ENCODE measurements at places on chromosomes 5 and 9.
A peak's percentile ranks its signal among the peaks of the same experiment; 100 is the strongest.

- no peak for DNase-seq
Measured at GRCh38 chr9:93218671-93219420, 34.9 kb downstream of the WNK2 start.

- DNase-seq = no peak
Measured at GRCh38 chr5:6517510-6517909, 68.9 kb downstream of the UBE2QL1 start.

- DNase-seq = no peak
Measured at GRCh38 chr9:85452841-85453240, 288.9 kb downstream of the AGTPBP1 start.

DNA sequence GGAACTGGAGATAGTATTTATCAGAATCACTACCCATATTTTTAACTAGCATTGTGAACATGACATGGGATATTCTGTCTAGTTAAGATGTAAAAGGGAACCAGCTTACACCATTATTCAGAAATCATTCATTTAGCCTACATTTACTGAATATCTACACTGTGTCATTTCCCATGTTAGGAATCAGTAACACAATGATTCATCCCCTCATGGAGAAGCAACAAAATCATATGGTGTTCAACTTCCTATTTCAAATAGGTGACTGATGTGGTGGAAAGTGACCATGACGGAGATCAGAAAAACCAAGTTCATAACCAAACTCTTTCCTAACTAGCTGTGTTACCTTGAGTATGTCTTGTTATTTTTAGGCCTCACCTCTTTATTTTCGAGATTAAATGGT, 550.0 kb upstream of the TUSC1 start:
- DNase-seq = no peak

GRCh38 chr5:179166886-179167841, 107.0 kb downstream of the ZNF354C start:
- DNase-seq = peak; percentile 63

DNA sequence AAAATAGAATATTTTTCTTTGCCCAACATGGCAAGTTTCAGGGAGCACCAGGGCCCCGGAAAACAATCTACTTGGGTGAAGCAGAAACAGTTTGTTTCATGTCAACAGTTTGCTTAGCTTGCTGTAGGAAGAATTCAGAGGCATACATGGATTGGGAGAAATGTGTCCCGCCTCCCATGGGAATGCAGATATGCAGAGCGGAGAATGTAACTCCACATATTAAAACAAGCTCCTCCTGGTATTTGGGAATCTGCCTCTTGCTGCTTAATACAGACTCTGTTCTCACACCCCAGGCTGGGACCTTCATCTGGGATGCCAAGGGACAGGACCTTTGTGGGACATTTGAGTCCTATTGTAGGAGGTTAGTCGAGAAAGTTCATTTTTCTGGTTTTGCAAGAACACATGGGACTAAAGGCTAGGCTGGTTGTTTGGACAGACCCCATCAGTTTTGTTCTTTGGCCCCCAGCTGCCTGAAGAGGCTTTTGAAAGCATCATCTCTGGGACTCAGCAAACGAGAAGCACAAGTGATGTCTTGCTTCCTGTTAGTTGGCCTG, 220.5 kb upstream of the ADRA1B start:
- DNase-seq = peak; percentile 2

GRCh38 chr9:92402826-92403745, 1.3 kb downstream of the OGN start:
- no peak for DNase-seq

DNA sequence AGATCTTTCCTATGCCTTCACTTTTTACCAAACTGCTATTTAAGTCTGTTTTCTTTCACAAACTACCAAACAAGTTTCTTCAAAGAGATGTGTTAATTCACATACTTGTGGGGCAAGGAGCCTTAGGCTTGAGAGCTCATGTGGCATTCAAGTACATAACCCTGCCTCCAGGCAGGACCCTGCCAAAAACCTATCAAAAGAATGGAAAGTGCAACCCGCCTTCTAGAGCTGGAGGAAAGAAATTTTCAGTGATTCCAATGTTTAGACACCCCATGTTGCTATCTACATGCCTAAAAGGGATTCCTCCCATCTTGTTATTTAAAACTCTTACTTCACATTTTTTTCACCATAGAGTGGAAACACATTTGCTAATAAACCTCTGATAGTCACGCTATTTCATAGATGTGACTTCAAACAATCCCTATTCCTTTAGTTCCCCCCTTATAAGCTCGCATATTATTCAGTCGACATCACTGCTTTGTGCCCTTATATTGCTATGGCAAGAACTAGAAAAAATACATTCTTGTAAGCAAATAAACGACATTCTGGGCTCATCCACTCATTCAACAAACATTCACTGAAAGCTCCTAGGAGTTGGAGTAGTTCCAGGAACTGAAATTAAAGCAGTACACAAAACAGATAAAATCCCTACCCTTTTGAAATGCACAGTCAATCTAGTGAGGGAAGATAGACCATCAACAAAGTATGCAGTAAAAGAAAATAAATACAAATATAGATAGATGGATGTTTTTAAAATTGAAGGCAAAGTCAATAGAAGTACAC, 518.1 kb downstream of the ELAVL2 start:
- no peak for DNase-seq

DNA sequence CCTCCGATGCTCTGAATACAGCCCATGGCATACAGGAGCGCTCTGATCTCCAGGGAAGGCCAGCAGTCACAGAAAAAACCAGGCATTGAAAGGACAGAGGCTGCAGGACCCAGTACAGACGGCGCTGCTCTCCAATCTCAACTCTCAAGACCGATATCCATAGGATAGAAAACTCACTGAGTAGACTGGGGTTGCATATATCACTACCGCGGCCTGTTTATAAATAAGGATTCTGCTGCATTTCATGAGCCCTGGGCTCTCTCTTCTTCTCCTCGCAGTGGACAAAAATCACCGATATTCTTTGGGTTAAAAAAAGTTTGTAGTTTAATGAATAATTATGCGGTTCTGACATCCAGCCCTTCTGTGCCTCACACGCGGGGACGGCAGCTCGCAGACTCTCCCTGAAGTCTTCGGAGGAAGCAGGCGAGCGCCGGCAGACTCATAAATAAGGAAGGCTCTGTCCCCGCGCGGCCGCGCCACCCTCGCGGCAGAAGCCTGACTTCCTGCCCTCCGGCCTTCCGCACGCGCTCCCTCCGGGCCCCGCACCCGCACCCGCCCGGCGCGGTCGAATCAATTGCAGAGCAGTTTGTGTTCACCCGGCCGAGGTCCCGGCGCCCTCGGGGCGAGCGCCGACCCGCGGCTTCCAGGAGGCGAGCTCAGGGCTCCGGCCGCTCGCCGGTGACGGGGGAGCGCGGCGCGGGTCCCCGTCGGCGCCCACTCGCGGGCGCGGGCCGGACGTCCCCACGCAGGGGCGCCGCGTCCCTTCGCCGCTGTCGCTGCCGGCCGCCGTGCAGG, at the start of gene FAM78A:
TSS of gene FAM78A (minus strand) at position 417 of the 795 bp plus-strand sequence. CDS start at position 86, 331 bp downstream.
- DNase-seq = no peak

DNA sequence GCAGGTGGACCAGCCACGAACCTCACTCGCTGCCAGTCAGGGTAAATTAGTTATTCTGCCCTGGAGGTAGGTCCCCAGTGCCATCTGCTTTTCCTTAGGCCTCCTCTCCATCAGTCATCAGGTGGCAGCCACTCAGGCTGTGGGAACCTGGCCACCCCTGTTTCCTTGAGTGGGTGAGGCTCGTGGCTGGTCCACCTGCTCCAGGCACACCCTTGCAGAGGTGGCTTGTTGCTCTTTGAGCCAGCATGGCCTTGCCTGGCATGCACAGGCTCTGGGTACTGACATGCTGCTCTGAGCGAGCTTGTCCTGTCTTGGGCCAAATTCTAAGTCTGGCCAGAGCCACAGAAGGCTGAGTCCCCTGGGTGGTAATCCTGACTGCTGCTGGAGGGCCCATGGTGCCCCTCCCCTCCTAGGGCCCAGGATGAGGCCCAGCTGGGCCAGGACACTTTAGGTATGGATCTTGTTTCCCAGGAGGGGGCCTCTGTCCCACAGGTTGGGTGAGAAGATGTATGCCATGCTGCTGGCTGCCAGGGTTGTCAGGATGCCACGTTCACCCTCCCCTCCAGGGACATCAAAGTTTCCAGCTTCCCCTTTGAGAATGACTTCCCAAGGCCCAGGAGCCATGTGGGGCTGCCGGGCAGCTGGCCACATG, 17.0 kb upstream of the ZNF484 start:
- DNase-seq = no peak

DNA sequence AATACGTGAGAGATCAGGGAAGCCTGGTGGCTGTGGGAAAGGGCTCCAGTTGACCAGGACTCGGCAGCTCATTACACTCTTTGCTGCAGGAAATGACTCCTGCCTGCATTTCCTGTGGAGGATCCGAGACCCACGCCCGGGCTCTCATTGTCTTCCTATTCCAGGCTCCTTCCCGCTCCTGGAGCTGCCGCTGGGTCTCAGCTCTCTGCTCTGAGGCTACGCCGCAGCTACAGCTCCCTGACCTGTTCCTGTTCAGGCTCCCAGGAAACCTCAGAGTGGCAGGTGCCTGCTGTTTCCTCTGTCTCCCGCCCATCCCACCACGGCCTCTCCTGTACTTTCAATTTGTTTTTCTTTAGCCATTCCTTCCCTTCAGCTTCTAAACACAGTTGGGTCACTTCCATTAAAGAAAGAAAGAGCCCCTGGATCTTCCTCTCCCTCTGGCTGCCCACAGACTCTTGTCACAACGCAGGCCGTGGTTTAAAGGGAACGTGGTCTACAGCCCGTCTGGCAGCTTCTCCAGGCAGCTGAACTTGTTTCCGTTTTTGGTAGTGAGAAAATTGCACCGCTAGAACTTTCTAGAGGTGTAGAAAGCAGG, 71.5 kb downstream of the IL6ST start:
- DNase-seq = peak; percentile 46

DNA sequence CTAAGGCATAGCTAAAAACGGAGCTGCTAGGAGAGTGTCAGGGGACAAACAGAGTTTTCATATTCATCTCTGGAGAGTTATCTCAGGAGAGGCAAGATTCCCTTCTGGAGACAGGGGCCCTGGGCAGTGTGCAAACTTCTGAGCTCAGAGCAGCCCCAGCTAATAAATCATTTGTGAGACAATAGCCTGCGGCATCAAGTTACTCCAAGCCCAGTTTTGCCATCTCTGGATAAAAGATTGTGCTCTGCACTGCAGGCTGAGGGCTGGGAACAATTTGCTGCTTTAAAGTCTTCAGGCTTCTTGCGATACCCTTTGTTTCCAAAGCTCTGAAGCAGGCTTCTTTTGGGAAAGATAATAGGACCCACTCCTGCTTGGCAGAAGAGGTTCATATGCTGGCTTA, 164.3 kb upstream of the BRINP1 start:
- no peak for DNase-seq

GRCh38 chr9:72278959-72279358, 86.0 kb downstream of the ZFAND5 start:
- no peak for DNase-seq

DNA sequence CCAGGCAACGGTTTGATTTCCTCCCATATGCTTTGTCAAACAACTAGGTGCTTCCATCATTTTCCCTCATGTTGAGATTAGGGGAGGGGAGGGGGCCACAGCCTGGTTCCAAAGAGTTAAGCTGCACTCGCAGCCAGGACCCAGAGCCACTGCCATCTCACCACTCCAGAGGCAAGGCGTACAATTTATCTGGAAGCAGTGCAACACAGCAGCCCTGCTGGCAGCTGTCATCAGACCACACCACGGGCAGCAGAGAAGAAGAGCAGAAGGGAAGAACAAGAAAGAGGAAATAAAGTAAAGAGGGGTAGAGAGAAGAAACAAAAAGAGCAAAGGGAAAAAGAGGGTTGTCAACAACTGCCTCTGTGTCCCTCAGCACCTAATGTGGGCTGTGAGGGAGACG, 38.9 kb downstream of the MED27 start:
- DNase-seq = no peak

Measured in cardiac fibroblast (primary cell).